Effector memory CD4-positive, alpha-beta T cell (primary cell): ENCODE measurements at places on chromosomes 12 and 14.

- DNase-seq: no peak
- H3K4me3 ChIP-seq: no peak overlapping the region
- peak overlapping the region; percentile 52 for H3K27ac ChIP-seq
- no peaks in the 10 kb centered on the region for H3K27me3 ChIP-seq
Observed at GRCh38 chr14:91067186-91067585, 6.7 kb upstream of the RPS6KA5 start.

DNA sequence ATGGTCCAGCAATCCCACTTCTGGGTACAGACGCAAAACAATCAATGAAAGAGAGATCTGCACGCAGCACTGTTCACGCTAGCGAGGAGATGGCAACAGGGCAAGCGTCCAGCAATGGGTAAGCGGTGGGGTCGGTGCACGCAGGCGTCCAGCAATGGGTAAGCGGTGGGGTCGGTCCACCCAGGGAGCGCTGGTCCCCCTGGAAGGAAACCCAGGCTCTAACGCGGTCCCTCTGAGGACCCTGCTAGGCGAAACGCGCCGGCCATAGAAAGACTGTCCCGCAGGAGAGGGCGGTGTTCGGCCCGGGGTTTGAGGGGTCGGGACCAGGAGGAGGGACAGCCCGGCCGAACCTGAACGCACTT is 618 bp upstream of the PGAM5 start:
- H3K4me3 ChIP-seq: peak overlapping the region; percentile 45
- peak overlapping the region; percentile 89 for H3K27ac ChIP-seq
- H3K27me3 ChIP-seq: no peaks in the 10 kb centered on the region
- H3K36me3 ChIP-seq: peaks cover 6% of the 10 kb centered on the region

GRCh38 chr12:120416490-120417216 is 21.3 kb upstream of the COX6A1 start:
- H3K4me1 ChIP-seq: no peaks in the 10 kb centered on the region
- H3K27ac ChIP-seq: no peak overlapping the region
- no peaks in the 10 kb centered on the region for H3K36me3 ChIP-seq
- H3K4me3 ChIP-seq: no peak overlapping the region

DNA sequence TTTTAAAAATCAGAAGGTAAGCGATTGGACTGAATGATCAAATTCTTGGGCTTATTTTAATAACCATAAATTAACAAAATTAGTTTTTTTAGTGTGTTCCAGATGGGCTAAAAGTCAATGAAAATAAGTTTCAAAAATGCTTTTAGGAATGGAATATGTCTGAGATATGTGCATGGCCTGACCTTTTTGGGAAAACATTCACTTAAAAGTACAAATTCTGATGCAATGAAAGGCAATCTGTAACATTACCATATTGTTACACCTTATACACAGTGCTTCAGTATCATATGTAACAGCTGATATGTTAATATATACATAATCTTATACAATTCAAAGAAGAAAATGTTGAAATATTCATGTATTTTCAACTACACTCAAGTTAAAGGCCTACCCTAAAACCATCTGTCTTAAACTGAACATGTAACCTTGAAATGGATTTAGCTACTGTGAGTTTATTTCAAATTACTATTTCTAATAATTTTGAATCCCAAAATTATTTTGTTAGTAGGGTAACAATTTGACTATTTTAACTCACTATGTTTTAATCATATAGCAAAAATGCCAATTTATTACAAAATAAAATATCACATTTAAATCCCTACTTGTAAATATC is 84.8 kb downstream of the EEA1 start:
- H3K4me1 ChIP-seq: no peaks in the 10 kb centered on the region
- H3K4me3 ChIP-seq: no peak overlapping the region
- peaks cover 10% of the 10 kb centered on the region for H3K36me3 ChIP-seq
- H3K27me3 ChIP-seq: no peaks in the 10 kb centered on the region
- no peak overlapping the region for H3K27ac ChIP-seq

DNA sequence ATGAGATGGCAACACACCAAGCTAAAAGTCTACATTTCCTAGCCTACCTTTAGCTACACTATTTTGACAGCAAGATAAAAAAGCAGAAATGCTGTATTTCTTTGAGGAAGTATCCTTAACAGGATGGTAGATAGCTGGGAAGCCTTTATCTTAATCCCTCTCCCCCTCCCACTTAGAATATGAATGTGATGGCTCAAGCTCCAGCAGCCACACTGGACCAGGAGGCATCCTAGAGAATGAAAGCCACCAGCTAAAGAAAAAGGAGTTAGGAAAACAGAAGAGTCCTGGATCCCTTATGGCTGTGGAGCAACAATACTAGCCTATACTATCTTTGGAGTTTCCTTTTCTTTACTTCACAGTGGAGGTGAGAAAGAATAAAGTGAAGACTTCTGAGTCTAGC is 15.1 kb downstream of the NAP1L1 start:
- H3K4me3 ChIP-seq: no peak overlapping the region
- no peak for DNase-seq
- H3K4me1 ChIP-seq: no peaks in the 10 kb centered on the region
- H3K27ac ChIP-seq: no peak overlapping the region

GRCh38 chr12:66119870-66120241 is 10.7 kb downstream of the LLPH start:
- no peak for DNase-seq
- no peaks in the 10 kb centered on the region for H3K27me3 ChIP-seq
- H3K4me1 ChIP-seq: no peaks in the 10 kb centered on the region
- no peak overlapping the region for H3K4me3 ChIP-seq
- H3K36me3 ChIP-seq: peaks cover 26% of the 10 kb centered on the region
- no peak overlapping the region for H3K27ac ChIP-seq

GRCh38 chr14:105136401-105137322 is 31.9 kb downstream of the JAG2 start:
- H3K4me3 ChIP-seq: no peak overlapping the region
- no peaks in the 10 kb centered on the region for H3K36me3 ChIP-seq
- no peak overlapping the region for H3K27ac ChIP-seq
- DNase-seq: no peak
- H3K4me1 ChIP-seq: no peaks in the 10 kb centered on the region

- DNase-seq: no peak
- no peak overlapping the region for H3K27ac ChIP-seq
- peaks cover 12% of the 10 kb centered on the region for H3K4me1 ChIP-seq
- H3K27me3 ChIP-seq: peaks cover 26% of the 10 kb centered on the region
Observed at GRCh38 chr14:73233564-73233963, 3.7 kb upstream of the PAPLN start.

DNA sequence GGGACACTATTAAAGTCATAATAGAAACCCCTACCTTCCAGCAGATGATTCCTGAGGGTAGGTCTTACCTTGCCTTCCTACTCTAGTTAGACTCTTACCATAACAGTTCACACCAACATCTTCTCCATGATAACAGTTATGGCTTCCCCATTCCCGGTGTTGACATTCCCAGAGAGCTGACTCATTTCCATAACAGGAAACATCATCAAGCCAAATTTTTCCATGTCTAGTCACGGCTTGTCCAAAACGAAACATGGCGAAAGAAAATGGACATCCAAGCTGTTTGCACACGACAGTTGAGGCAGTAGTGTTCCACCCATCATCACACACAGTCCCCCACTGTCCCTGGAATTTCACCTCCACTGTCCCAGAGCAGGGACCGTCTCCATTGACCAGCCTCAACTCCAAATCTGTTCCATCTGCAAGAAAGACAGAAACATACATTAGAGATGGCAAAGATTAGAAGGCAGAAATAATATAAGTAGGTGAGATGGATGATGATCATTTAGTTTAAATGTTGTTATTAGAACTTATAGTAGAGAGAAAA is 10.6 kb downstream of the CD163L1 start:
- no peaks in the 10 kb centered on the region for H3K36me3 ChIP-seq
- H3K4me3 ChIP-seq: no peak overlapping the region
- no peaks in the 10 kb centered on the region for H3K4me1 ChIP-seq
- DNase-seq: no peak

GRCh38 chr12:114406984-114407841 is 1.3 kb upstream of the TBX5 start:
- no peaks in the 10 kb centered on the region for H3K36me3 ChIP-seq
- no peak overlapping the region for H3K4me3 ChIP-seq
- no peaks in the 10 kb centered on the region for H3K4me1 ChIP-seq
- H3K27me3 ChIP-seq: peaks cover 67% of the 10 kb centered on the region
- H3K27ac ChIP-seq: no peak overlapping the region
- no peak for DNase-seq

DNA sequence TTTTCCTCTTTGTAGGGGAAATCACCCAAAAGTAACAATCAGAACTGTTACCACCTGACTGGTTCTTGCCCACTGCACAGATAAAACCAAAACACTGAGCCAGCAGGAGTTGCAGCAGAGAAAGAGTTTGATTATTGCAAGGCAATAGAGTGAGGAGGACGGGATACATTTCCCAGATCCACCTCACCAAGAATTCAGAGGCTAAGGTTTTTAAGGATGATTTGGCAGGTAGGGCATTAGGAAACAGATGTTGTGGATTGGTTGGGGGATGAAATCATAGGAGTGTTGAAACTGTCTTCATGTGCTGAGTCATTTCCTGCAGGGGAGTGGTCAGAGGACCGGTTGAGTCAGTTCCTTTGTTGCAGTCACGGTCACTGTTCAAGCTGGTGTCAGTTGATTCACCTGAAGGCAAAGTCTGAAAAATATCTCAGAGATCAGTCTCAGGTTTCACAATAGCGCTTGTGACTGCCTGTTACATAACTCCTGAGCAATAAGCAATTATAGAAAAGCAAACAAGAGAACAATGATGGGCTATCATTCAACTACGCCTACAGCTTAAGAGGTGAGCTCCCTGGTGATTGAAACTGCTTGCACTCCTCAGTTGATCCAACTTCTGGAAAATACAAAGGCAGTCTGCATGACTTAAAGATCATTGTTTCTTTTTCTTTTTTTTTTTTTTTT is 20.3 kb upstream of the AMN1 start:
- DNase-seq: peak; percentile 25
- H3K36me3 ChIP-seq: no peaks in the 10 kb centered on the region
- peaks cover 6% of the 10 kb centered on the region for H3K4me1 ChIP-seq
- H3K4me3 ChIP-seq: no peak overlapping the region
- peak overlapping the region; percentile 12 for H3K27ac ChIP-seq

- H3K27me3 ChIP-seq: no peaks in the 10 kb centered on the region
- H3K4me3 ChIP-seq: no peak overlapping the region
- H3K27ac ChIP-seq: no peak overlapping the region
- H3K36me3 ChIP-seq: no peaks in the 10 kb centered on the region
- peaks cover 17% of the 10 kb centered on the region for H3K4me1 ChIP-seq
Observed at GRCh38 chr12:52149651-52150241, 42.1 kb downstream of the KRT80 start.

- H3K4me3 ChIP-seq: no peak overlapping the region
- no peak overlapping the region for H3K27ac ChIP-seq
- DNase-seq: no peak
- no peaks in the 10 kb centered on the region for H3K36me3 ChIP-seq
- H3K27me3 ChIP-seq: no peaks in the 10 kb centered on the region
Observed at GRCh38 chr12:127162307-127162706, 1104.7 kb upstream of the TMEM132C start.

DNA sequence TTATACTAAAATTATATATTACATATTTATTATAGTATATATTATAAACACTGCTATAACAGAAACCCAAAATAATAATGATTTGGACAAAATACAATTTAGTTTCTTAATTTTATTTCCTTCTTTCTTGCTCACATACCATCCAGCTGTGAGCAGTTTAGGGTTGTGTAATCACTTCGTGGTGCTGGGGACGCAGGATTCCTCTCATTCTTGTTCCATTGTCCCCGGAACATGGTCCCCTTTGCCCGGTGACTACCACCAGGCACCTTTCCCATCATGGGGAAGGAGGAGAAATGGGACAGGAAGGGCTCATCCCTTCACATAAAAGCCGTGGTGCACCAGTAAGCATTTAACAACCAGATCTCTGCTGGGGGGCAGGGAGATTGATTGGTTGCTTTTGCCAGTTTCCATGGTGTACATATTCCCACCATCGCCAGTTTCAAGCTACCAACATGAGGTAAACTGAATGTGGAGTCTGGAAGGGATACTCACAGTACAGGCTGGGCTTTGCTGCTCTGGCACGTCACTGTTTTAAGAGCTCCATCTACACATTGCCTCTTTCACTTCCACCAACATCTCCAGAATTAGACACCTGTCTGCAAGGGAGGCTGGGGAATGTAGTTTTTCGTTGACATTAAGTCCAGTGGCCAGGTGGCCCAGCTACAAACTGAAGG is 191.5 kb downstream of the TMEM132C start:
- DNase-seq: no peak
- no peak overlapping the region for H3K4me3 ChIP-seq
- no peaks in the 10 kb centered on the region for H3K4me1 ChIP-seq
- H3K27ac ChIP-seq: no peak overlapping the region
- no peaks in the 10 kb centered on the region for H3K36me3 ChIP-seq
- no peaks in the 10 kb centered on the region for H3K27me3 ChIP-seq

- no peak for DNase-seq
- H3K27ac ChIP-seq: no peak overlapping the region
- no peaks in the 10 kb centered on the region for H3K27me3 ChIP-seq
- no peak overlapping the region for H3K4me3 ChIP-seq
Observed at GRCh38 chr14:68623307-68623706, 169.6 kb downstream of the ZFP36L1 start.

DNA sequence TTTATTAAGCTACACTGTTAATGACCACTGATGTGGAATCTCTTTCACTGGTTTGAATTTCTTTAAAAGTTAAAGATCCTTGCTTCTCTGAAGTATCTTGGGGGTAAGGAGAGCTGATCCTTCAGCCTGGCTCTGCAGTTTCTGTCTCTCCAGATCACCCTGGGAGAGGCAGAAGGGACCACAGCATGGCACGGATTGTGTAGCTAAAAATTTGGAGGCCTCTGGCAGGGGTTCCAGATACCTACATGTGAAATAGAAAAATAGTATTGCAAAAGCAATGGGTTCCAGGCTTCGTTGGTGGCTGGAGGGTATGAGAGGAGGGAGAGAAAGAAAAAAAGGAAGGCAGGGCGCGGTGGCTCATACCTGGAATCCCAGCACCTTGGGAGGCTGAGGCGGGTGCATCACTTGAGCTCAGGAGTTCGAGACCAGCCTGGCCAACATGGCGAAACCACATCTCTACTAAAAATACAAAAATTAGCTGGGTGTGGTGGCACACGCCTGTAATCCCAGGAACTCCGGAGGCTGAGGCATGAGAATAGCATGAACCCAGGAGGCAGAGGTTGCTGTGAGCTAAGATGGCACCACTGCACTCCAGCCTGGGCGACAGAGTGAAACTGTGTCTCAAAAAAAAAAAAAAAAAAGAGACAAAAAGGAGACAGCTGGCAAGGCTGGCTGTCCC is 3.4 kb downstream of the CHST11 start:
- no peaks in the 10 kb centered on the region for H3K27me3 ChIP-seq
- no peaks in the 10 kb centered on the region for H3K36me3 ChIP-seq
- DNase-seq: no peak
- H3K27ac ChIP-seq: peak overlapping the region; percentile 88
- H3K4me3 ChIP-seq: peak overlapping the region; percentile 100
